Cortex of kidney (tissue), 1 donor: ENCODE measurements at places on chromosomes 3 and 15.

- no peak for DNase-seq
These were observed 48.1 kb downstream of the IQSEC1 start for GRCh38 chr3:13025090-13025489.

GRCh38 chr15:73232776-73233175, 136.0 kb downstream of the HCN4 start:
- no peak for DNase-seq

GRCh38 chr15:69462030-69462492, 9.4 kb downstream of the RPLP1 start:
- DNase-seq: no peak

DNA sequence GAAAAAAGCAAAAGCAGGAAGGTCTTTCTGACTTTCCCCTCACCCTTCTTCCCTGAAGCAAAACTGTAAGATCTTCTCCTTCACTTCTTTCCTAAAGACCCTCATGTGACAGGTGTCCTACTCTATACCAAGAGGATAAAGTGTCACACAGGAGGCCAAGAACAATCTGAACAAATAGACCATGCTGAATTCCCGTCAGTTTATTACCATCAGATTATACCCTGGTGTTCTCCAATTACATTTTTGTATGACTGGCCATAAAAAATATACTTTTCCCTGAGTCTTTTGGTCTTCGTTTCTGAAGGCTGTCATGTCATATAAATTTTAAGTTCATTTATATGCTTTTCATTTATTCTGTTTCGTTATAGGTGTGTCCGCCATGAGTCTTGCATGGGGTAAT, 371.4 kb upstream of the CNTN4 start:
- no peak for DNase-seq

- DNase-seq: no peak
These were observed 7.9 kb downstream of the ZNF280D start for GRCh38 chr15:56725386-56725785.

- no peak for DNase-seq
These were observed 77.2 kb upstream of the FGF12 start for GRCh38 chr3:192804502-192804901.

DNA sequence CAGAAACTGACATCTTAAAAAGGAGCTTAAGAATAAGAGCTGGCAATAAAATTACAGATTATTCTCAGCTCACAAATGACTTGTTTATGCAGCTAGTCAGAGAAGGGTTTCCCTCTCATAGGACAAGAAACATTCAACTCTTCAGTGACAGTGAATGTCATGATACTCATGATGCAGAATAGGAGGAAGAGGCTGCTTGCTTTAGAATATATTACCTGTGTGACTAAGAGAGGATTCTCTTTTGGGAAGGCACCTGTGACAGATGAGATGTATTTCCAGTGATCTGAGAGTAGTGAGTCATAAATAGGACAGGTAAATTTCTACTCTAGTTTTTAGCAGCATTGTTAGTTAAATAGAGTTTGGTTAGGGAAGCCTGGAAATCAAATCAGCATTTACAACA, 39.9 kb downstream of the RASA2 start:
- no peak for DNase-seq

GRCh38 chr3:192212979-192213378, 514.4 kb downstream of the FGF12 start:
- no peak for DNase-seq

- no peak for DNase-seq
These were observed 4.4 kb upstream of the IQSEC1 start for GRCh38 chr3:13077431-13078162.

DNA sequence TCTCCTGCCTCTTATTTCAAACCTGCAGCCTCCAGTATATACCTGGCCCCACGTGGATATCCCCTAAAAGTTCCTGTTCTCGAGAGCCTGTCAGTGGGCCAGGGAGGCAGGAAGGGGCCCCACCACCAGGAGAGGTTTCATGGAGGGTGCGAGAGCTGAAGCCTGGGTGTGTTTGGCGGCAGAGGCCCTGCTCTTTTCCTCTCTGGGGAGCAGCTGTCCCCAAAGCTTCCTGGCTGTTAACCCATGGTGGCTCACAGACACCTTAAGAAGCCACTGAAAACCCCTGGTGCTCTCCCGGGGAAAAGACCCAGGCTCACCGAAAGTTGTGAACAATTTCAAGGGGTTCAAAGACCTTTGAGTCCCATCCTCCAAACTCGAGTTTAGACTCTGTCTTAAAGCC, 1.1 kb downstream of the PRRT3 start:
- DNase-seq: no peak

DNA sequence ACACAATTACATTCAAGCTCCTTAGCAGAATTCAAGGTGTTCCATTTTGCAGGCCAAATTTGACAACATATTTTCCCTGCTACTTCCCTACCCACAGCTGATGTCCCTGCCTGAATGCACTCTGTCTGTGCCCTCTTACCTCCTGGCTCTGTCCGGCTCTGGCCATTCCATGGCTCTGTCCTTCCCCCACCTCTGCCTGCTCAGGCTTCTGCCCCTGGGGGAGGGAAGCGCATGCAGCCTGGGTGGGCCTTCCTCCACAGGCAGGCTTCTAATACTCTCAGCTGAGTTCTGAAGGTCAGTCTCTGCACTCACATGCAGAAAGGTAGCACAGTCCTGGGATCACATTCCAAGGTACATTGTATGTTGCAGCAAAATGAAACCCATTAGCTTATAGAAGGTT, 113.6 kb upstream of the CACNA2D3 start:
- DNase-seq: no peak

GRCh38 chr3:14174483-14174882, 3.9 kb downstream of the XPC start:
- no peak for DNase-seq

DNA sequence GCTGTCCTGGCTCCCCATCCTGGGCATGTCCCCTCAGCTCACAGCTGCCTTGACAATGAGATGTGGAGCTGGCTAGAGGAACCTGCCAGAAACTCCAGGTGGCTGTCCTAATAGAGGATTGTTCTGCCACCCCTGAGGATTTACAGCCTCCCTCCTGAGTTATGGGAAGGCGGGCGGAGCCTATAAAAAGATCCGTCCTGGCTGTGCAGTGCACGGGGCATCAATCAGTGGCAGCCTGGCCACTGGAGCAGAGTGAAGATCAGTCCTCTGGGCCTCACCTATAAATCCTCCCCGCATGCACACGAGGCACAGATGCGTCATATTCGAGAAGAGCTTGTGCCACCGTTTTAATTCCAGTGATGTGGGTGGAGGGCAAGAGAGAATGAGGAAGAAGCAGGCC, 90.0 kb downstream of the MEGF11 start:
- DNase-seq: no peak

DNA sequence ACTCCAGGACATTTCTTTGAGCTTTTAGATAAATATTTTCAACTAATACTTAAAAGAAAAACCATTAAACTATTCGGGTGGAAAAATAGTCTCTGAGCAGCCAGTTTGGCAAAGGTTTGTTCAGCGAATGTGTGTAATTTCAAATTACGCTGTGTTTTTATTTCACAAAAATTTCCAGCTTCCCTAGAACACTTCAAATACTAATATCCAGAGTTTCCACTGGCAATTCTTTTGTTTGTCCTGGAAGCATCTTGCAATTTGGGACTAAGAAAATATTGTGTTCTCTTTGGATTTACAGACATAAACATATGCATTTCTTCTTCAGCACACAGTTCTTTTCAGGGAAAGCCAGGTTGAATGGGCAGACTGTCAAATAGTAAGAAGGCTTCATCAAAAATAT, 61.9 kb downstream of the MDFIC2 start:
- DNase-seq: no peak

DNA sequence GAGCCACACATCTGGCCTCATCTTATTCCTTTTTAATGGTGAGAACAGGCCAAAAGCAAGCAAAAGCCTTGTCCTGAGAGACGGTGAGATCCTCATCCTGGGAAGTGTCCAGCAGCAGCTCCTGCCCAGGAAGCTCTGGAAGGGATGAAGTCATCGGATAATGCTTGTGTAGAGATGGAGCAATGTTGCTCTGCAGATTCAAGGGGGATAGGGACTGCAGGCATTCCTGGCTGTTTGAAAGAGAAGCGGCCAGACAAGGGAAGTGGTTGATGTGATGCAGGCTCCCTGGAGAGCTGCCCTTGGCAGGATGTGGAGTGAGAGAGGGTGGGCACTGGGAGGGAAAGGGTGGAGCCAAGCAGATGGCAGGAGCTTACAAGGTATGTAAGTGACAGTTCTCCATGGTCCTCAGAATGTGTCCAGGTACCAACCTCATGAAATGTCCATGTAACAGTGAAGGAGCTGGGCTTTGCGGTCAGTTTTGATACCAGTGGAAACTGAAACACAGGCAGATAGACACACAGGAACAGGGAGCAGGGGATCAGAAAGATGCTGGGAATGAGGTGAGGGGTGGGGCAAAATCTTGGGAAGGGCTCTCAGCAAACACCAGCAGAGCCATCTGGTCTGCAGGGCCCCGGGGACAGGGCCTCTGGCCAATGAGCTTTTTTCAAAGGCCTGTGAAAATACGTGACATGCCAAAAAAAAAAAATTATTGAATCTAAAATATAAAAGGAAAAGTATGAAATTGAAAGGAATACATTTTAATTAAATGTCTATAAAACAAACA, 32.2 kb upstream of the LACTB start:
- DNase-seq: no peak

GRCh38 chr3:154904328-154904727, 175.8 kb upstream of the MME start:
- no peak for DNase-seq
